ENCODE measurements at places on chromosomes 13 and 19.

DNA sequence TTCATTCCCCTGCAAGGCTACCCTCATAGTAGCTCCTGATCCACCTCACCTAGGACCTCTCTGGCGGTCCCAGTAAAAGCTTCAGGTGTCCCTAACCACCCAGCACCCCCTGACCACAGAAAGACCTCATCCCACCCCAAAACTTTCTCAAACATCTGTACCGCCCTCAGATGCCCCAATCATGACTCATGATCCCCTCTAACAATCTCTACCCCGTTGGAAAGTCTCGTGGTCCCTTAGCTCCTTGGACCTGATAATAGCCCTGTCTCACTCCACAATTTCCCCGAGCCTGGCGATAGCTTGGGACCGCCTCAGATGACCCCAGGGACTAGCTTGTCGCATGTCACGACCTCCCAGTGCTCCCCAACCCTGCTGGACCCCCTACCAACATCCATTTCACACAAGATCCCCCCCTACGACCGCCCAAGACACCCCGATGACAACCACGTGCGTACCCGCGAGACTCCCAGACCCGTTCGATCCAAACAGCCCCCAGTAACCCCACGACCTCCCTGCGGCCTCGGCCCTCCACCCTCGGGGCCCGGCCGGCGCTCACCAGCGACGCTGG is 450 bp downstream of the NDUFA11 start:
- DNase-seq: no peak

DNA sequence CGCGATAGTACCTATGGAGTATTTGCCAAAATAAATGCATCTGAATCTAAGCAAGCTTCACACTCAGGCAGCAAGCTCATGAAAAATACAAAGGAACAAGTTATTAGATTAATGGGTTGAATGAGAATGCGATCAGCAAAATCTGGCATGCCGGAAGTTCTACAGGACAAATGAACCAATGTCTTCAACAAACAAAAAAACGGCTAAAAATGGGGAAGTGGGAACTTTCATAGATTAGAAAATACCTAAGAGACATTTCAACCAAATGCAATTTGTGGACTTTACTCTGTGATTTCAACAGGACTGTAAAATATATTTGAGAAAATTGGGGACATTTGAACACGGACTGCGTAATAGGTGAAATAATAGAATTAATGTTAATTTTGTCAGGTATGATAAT is 22.4 kb upstream of the RNASEH2B start:
- DNase-seq: no peak

DNA sequence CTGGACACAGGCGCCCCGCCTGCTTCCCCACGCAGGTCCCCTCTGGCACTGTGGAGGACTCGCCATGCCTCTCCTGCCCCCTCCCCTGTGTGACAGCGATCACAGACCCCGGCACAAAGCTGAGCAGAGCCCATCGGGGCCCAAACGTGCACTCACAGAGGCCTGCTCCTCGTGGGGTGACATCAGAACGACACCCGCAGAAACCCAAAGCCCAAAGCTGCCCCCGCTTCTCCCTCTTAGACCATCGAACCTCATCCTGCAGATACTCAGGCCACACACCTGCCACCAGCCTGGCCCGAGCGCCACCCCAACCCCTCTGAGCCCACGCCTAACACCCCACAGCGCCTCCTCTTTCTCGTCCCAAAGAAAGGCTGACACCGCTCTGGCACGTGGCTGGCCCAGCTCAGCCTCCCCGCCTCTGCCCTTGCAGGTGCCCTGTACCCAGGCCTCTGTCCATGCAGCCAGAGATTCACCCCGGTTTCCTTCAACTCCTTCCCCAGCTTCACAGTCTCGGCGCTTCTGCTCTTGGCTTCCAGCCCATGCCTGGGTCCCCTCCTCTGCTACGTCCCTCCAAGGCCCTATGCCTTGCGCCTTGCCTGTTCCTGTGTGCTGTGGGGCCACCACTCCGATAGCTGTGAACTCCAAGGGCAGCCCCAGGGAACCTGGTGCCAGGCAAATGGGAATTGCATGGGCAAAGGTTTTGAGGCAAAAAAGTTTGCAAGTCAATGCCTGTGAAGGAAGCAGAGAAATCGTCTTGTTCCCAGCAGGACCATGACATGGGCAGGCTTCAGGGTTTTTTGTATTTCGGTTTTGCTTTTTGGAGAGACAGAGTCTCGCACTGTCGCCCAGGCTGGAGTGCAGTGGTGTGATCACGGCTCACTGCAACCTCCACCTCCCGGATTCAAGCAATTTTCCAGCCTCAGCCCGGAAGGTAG is 831 bp upstream of the CBARP start:
- DNase-seq: no peak

GRCh38 chr13:112042496-112042895 is 24.5 kb upstream of the SOX1 start:
- DNase-seq: no peak

DNA sequence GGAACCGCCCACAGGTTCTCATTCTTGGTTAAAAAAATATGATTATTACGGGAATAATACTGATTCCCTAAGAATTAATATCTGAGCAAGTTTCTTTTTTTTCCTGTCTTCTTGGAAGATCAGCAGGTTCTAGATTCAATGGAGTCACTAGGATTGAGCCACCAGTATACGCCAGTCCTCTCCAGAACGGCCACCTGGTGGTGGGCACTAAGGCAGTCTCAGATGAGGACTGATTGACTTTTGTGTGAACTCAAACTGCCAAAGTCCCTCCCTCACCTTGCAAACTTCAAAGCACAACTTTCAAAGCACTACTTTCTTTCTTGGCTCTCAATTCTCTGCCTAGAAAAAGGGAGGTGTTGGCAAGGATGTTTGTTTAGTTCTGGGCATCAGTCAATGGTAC is 33.3 kb upstream of the ALOX5AP start:
- no peak for DNase-seq

DNA sequence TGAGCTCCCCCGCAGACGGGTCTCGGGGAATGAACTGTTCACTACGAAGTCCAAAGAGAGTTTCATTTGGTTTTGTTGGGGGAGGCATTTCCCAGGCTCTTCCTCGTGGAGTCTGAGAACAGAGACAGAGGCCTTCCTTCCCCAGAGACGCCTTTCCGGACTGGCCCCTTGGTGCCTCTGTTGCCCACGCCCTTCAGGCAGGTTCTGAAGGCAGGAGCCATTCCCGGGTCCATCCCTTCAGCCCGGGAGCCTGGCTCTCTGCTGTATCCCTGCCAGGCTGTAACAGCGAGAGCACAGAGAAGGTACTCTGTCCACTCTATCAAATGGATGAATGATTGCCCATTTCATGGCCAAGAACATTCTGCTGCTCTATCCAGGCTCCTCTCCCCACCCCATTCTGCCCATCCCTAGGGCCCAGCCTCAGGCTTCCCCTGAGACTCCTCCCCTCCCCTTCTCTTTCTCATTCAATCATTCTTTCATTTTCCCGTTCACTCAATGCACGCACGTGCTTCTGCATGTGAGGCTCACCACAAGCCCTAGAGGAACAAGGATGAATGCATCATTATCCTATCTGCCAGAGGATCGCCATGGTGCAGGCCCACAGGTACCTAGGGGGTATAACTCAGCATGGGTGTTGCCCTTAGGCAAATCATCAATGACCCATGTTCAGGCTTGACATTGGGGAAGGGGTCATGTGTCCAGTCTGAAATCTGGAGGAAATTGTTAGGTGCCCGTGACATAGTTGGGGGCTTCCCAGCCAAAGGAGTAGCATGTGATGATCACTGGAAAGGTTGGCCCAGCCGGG is 298.6 kb downstream of the ZNF536 start:
- no peak for DNase-seq

GRCh38 chr13:114106991-114107685 is 25.3 kb downstream of the RASA3 start:
- no peak for DNase-seq

- DNase-seq: no peak
These were observed 638 bp downstream of the ADGRE5 start for GRCh38 chr19:14381689-14382474.

DNA sequence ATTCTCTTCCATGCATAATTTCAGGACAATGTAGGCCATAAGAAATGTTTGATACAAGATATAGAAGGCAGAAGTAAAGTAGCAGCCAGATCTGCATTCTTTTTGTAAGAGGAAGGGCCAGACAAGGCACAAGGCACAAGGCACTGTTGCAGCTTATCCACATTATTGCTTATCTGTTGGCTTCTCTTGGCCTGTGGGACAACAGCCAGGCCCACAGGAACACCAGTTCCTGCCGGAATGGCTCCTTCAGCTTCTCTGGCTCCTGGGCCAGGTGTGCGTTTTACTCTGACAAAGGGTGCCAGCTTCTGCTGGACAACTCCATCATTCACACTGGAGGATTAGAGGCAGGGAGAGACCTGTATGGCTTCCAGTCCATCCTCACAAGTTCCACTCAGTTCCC is 29.2 kb downstream of the GPR180 start:
- DNase-seq: no peak

GRCh38 chr19:51821456-51821855 is 26.5 kb downstream of the FPR3 start:
- no peak for DNase-seq

GRCh38 chr19:43362179-43362578 is 8.7 kb downstream of the CD177 start:
- no peak for DNase-seq

GRCh38 chr13:25281935-25282332 is 5.4 kb downstream of the MTMR6 start:
- no peak for DNase-seq

DNA sequence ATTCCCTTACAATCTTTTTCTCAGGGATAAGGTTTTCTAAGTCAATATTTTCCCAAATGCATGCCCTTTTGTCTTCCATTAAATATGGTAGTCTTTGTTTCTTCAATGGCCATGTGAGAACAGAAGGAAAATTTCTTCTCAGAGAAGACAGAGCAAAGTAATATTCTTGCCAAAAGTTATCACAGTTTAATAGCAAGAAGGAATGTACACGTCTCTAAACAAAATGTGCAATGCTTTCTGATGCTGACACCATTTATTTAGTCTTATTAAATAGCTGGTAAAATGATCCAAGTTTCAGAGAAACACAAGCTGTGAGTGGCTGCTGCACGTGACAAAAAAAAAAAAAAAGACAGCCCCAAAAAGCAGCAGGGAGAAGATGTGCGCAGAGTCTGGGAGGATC is 542.5 kb downstream of the GPC6 start:
- no peak for DNase-seq

DNA sequence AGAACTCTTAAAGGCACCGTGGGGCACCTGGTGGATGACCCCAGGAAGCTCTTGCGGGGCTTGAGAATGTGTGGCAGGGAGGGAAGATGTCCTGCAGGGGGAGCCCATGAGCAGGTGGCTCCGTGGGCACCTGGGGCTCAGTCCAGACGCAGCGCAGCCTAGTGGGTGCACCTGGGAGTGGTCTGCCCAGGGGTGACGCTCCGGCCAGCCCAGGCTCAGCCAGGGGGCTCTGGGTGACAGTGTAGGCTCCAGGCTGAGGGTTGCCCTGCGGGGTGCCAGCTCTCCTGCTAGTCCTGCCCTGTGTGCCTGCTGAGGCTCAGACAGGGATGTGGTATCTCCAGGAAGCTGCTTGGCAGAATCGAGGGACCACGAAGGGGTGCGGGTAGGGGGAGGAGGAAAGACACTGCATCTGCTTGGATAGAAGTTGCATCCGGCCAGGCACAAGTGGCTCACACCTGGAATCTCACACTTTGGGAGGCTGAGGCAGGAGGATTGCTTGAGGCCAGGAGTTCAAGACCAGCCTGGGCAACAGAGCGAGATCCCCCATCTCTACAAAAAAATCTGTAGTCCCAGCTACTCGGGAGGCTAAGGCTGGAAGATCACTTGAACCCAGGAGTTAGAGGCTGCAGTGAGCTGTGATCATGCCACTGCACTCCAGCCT is 15.0 kb upstream of the PGLS start:
- no peak for DNase-seq

DNA sequence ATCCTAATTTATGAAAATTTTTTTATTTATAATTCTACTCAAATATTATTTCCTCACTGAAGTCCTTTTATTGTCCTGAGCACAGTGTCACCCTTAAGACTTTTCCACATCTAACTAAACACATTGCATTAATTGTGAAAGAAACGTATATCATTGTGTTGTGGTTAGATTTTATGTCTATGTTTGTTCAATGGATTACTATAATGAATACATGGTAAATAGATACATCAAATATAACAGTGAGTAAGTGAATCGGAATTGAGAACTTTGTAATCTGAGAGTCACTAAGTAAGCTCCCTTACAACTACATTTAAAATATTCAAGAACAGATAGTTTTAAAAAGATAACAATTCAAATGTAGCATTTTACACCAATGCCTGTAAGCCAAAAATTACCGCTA is 417.6 kb upstream of the PCDH20 start:
- DNase-seq: no peak

DNA sequence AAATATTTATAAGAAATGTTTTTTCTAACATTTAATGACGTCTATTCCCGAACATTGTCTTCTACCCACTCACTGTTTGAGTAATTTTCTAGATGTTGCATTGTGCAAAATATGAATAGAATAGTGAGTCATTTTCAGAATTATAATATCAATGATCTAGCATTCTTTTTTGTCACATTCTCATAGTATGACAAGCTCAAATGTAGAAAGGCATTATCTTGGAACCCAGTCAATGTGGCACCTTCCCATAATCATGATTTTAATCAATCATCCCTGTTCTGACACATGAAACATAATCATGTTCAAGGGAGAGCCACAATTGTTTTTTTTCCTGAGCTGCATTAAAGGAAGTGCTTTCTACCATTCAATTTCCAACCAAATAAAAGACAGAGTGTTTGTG is 265.8 kb downstream of the OXGR1 start:
- DNase-seq: no peak

- no peak for DNase-seq
These were observed 13.3 kb downstream of the PLEKHF1 start for GRCh38 chr19:29678484-29679106.

DNA sequence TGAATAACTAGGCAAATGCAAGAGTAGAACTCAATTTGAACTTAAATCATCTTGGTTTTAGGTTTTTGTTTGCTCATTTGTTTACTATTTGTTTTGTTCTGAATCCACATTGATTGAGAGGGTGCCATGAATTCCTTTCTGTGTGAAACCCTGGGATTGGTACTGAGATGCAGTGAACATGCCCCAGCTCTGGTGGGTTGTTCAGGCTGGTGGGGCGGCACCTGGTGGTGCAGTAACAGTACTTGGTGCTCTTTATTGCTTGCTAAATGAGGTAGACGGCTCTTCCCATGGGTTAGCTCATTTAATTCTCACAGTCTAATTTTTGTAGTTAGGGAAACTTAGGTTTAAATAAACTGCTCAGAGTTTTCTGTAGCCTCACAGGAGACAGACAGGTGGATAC is 48.4 kb downstream of the WASF3 start:
- no peak for DNase-seq

- DNase-seq: no peak
These were observed at the start of gene MISP for GRCh38 chr19:750640-751423. MISP (plus strand) TSS chr19:751112; CDS start chr19:756947, 5,835 bp downstream.

- DNase-seq: peak; percentile 91
These were observed 572.8 kb downstream of the PCDH9 start for GRCh38 chr13:66657165-66657881.

- no peak for DNase-seq
These were observed 4.3 kb downstream of the BBC3 start for GRCh38 chr19:47226426-47227351.

GRCh38 chr13:50388481-50388880 is 373.2 kb downstream of the KCNRG start:
- DNase-seq: no peak
